ENCODE measurements at places on chromosomes 7 and 10. TPM values are rescaled to one million over a fixed set of nuclear protein-coding genes. Genes with fewer than 3 reads are reported as not detected.

Gene NANOS1
- 3.9 TPM for total RNA-seq

Gene RTKN2
- 7.1 TPM for total RNA-seq

Gene ACBD5
- total RNA-seq, result 19.4 TPM

Gene CALHM3
- not detected for total RNA-seq

Gene PAX4
- total RNA-seq, result not detected

Gene AQP1
- total RNA-seq, result 0.72 TPM

Gene MKI67
- 44.9 TPM for total RNA-seq

- DNase-seq, result no peak
Measured at GRCh38 chr10:33573606-33574005, 239.1 kb upstream of the NRP1 start.

DNA sequence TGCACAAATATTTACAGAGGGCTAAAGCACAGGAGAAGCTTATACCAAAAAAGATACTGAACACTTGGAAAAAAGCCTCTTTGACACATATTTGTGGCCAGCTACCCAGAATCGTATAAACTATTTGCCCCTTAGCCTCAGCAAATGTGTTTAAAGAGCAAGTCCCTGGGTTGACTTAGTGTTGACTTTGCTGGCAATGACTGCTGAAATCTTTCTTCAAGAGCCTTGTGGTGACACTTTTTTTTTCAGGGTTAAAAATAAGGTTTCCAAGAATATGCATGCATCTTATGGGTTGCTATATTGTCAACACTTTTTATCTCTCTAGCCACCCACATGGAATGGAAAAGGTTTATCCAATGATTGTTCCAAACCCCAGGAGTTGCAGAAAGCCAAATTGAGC lies 14.9 kb upstream of the PLEKHS1 start:
- DNase-seq, result no peak

DNA sequence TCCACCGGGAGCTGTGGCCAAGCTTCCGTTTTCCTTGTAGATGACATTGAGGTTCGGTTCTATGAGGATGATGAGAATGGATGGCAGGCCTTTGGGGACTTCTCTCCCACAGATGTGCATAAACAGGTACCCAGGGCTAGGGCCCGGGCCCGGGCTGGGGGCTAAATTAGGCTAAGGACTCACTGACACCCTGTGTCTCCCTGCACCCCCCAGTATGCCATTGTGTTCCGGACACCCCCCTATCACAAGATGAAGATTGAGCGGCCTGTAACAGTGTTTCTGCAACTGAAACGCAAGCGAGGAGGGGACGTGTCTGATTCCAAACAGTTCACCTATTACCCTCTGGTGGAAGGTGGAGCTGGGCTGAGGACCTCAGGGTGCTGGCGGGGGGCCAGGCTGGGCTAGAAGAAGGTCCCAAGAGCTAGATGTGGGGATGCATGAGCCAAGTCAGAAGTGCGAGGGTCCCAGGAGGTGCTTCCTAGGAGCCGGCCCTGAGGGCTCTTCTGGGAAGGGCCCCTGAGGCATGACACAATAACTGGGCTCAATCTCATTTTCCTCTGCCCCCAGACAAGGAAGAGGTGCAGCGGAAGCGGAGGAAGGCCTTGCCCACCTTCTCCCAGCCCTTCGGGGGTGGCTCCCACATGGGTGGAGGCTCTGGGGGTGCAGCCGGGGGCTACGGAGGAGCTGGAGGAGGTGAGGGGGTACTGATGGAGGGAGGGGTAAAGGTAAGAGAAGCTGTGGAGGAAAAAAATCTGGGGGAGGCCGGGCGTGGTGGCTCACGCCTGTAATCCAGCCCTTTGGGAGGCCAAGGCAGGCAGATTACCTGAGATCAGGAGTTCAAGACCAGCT lies 2.9 kb downstream of the NFKB2 start:
- DNase-seq, result no peak

DNA sequence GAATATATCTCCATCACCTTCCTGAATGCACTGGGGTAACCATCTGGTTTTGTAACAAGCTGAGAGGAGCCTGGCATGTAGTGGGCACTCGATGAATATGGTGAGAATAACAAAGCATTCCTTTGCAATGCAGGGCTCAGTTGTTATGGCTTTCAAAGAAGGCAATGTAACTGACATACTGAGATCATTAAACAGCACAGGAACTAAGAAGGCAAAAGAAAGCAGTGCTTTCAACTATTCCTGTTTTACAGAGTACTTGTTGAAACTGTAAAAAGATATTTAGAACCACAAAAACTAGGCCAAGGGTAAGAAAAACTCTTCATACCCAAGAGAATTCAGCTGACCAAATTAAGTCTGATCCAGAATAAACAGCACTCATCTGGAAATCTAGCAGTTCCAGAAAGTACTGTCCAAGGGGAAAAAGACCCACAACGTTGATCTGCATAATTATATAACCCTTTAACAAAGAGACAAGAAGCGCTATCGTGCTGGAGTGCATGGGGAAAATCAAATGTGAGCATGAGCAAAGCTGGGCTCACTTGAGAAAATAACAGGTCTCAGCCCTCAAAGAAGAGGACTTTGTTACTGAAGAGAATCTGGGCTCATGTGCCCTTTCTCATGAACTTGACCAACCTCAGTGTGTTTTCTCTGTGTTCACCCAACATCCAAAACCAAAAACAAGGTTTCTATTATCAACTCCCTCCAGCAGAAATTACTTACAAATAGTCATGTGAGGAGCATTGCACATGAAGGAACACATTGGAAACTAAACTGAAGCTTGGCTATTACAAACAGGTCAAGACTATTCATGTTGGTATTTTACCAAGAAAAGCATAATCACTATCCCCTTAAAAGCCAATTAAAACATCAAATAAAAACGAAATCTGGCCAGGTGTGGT lies 116.2 kb downstream of the AVL9 start:
- no peak for DNase-seq

GRCh38 chr10:30094601-30095000 lies 35.2 kb upstream of the JCAD start:
- DNase-seq, result no peak

DNA sequence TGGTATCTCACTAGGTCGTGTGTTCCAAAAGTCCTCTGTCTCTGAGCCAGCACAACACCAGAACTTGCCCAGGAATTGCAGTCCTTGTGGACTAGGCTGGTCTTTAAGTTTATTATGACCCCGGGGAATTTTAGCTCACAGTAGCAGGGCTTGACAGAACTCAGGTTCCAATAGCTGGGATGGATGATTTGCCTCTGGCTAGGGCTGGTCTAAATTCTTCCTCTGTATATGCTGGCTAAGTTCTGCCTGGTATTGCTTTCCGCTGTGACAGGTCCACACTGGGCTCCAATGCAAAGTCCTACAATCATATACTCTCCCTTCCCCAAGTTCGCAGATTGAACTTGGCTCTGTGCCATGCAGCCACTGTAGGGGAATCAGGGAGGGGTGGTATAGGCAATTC lies 52.5 kb downstream of the FAS start:
- DNase-seq, result no peak

DNA sequence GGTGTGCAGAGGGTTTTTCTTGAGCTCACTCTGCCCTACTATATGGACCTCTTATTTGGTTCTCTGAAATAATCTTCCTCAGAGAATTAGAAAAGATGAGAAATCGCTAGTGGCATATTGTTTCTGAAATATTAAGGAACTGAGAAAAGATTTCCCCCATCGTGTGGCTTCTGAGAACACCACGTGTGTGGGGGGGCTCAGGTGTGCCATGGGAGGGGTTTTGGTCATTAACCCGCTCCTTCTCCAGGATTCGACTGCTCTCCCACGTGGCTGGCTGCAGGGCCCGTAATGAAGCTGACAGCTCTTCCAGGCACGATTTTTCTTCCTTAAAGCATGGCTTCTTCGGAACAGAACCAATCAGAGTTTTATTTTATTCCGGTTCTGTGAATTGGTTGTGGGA lies 67.7 kb downstream of the XRCC2 start:
- DNase-seq, result no peak

DNA sequence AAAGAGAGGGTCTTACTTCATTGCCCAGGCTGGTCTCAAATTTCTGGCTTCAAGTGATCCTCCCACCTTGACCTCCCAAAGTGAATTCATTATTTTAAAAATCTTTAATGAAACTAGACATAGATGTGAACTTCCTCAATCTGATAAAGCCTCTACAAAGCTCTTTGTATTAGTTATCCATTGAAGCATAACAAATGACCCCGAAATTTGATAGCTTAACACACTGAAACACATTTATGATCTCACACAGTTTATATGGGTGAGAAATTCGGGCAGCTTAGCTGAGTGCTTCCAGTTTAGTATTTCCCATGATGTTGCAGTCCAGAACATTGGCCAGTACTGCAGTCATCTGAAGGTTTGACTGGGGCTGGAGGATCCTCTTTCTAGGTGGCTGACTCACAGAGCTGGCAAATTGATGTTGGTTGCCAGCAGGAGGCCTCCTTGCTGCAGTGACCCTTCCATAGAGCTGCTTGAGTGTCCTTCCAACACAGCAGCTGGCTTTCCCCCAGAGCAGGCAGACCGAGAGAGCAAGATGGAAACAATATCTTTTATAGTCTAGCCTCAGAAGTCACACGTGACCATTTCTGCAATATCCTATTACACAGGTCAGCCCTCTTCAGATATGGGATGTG lies 16.6 kb upstream of the WNT8B start:
- no peak for DNase-seq

Data from epithelial cell of proximal tubule (primary cell).